Smooth muscle cell of bladder (primary cell): ENCODE measurements at places on chromosomes 11 and 22. TPM values are rescaled to one million over a fixed set of nuclear protein-coding genes. Genes with fewer than 3 reads are reported as not detected.

The PYGM gene
- 0.57 and 3.1 TPM in 2 replicates for total RNA-seq

The KRTAP5-2 gene
- total RNA-seq = not detected in 2 replicates

The KDELR3 gene
- 109 and 130 TPM in 2 replicates for total RNA-seq

The OR52N1 gene
- total RNA-seq = not detected in 2 replicates

The RAB6A gene
- 79.5 and 86.5 TPM in 2 replicates for total RNA-seq

The P2RY6 gene
- total RNA-seq = 0.14 and 0.18 TPM in 2 replicates

The HYLS1 gene
- total RNA-seq = 3.7 and 4.9 TPM in 2 replicates

The MS4A4A gene
- total RNA-seq = not detected in 2 replicates

The PATE2 gene
- not detected in 2 replicates for total RNA-seq

The OR8H3 gene
- total RNA-seq = not detected in 2 replicates

The OR52E6 gene
- not detected in 2 replicates for total RNA-seq

The GRK3 gene
- 0.74 and 0.85 TPM in 2 replicates for total RNA-seq

The CPSF7 gene
- total RNA-seq = 8.1 and 10.3 TPM in 2 replicates

The CREB3L1 gene
- 30.7 and 45.7 TPM in 2 replicates for total RNA-seq

The C22orf31 gene
- 0.14 TPM in 1 of 2 replicates, not detected in the other for total RNA-seq

The KREMEN1 gene
- 12.6 and 15.4 TPM in 2 replicates for total RNA-seq

The RAB36 gene
- 2.4 and 2.7 TPM in 2 replicates for total RNA-seq

The MPPED2 gene
- not detected in 2 replicates for total RNA-seq

The RSF1 gene
- 29.7 and 41.8 TPM in 2 replicates for total RNA-seq

The GNAZ gene
- total RNA-seq = 3.4 and 3.7 TPM in 2 replicates

The SERPING1 gene
- total RNA-seq = 4.7 and 10.8 TPM in 2 replicates

The TRIM48 gene
- not detected in 2 replicates for total RNA-seq
